ENCODE measurements at places on chromosomes 11 and 22. TPM values are rescaled to one million over a fixed set of nuclear protein-coding genes. Genes with fewer than 3 reads are reported as not detected.

CYB5R2 gene
- total RNA-seq: 12.8 TPM

OR5P2 gene
- total RNA-seq: not detected

TUBA8 gene
- total RNA-seq: 2.9 TPM

KRTAP5-3 gene
- not detected for total RNA-seq

POU2AF1 gene
- total RNA-seq: 12.4 TPM

OR5D14 gene
- total RNA-seq: not detected

SHANK3 gene
- 0.19 TPM for total RNA-seq

C11orf87 gene
- not detected for total RNA-seq

PARVA gene
- not detected for total RNA-seq

OR52A1 gene
- total RNA-seq: not detected

DEPDC7 gene
- total RNA-seq: 2.4 TPM

RAB39A gene
- not detected for total RNA-seq

KRTAP5-11 gene
- not detected for total RNA-seq

GLB1L3 gene
- total RNA-seq: 13.0 TPM

NAALAD2 gene
- total RNA-seq: not detected

MRGPRE gene
- total RNA-seq: not detected

All from activated T-cell treated with anti-CD3 and anti-CD28 coated beads, Interleukin-2, amount 50 U/mL, for 72 hours (primary cell).